Cortex of kidney (tissue), 1 donor: ENCODE measurements at places on chromosomes 16 and 17.

GRCh38 chr17:67107811-67108775 lies 63.7 kb downstream of the CACNG1 start:
- DNase-seq = no peak

- no peak for DNase-seq
Measured at GRCh38 chr16:23505671-23506605, 4.4 kb downstream of the GGA2 start.

GRCh38 chr17:12521416-12521815 lies 144.3 kb upstream of the MYOCD start:
- DNase-seq = no peak

DNA sequence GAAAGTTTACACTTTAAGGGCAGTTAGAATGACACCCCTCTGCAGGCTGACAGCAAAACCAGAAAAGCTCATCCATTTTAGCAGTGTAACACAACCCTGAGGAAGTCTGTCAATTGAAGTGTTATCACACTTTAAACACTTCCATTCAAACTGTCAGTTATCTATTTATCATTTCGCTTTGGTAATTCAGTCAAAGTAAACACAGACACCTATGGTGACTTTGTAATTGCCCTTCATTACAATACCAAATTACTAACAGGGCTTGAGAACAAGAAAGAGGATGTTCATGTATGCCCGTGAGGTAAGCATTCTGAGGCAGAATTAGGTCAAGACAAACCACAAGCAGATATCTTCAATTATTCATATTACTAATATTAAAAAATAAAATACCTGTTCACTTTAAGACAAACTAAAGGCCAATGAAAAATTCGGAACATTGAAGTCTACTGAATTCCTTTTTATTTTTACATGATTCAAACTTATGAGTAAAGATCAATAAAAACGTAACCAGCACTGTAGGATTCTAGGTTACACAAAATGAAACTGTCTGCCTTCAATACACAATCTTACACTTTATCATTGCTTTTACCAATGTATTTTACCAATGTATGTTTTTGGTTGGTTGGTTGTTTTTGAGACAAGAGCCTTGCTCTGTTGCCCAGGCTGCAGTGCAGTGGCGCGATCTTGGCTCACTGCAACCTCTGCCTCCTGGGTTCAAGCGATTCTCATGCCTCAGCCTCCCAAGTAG lies 57.1 kb downstream of the BRIP1 start:
- DNase-seq = no peak

- no peak for DNase-seq
Measured at GRCh38 chr16:23060458-23061320, 88.6 kb downstream of the USP31 start.

- no peak for DNase-seq
Measured at GRCh38 chr16:82834151-82834815, 207.5 kb downstream of the CDH13 start.

DNA sequence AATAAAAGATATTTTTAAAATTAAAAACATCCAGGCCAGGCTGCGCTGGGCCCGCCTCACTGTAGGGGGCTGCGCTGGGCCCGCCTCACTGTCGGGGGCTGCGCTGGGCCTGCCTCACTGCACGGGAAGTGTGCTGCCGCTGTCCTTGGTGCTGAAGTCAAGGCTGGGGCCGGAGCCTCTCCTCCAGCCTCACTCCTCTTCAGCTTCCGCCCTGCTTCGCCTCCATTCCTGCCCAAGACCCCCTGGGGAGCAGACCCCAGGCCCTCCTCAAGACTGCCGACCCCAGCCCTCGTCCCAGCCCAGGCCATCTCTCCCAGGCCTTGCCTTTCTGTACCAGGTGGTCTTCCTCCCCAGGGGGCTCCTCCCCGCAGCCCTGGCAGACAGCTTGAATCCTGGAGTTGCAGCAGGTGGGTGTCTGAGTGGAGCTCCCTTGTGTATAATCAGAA lies 26.2 kb downstream of the ENDOV start:
- no peak for DNase-seq

DNA sequence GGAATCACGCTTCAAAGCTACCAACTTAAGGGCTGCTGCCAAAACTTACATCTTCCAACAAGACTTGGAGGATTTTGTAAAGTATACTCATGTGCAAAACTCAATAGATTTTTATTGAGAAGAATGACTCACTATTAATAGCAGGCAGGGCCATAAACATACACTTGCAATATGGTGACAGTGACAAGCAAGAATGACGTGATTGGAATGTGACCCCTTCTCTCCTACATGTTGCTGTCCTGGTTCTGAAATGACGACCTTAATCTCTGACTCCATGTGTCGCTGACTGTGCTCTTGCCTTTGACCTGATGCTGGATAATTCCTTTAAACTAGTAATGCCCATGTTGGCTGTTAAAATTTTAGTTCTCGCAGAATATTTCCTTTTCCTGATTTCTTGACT lies 174.5 kb downstream of the PARN start:
- DNase-seq = no peak
